Mesangial cell (primary cell): ENCODE measurements at places on chromosomes 1 and 21. TPM values are rescaled to one million over a fixed set of nuclear protein-coding genes. Genes with fewer than 3 reads are reported as not detected.

The VAV3 gene
- total RNA-seq, result 1.3 and 5.2 TPM in 2 replicates

The PCBP3 gene
- total RNA-seq, result 0.16 and 1.5 TPM in 2 replicates

The S100A14 gene
- total RNA-seq, result 1.1 TPM in 1 of 2 replicates, not detected in the other

The FHAD1 gene
- total RNA-seq, result 0.33 and 0.51 TPM in 2 replicates
